ENCODE measurements at places on chromosomes 3 and 15.

GRCh38 chr3:72013084-72013483 is 228.1 kb upstream of the PROK2 start:
- no peak for DNase-seq

- DNase-seq = peak; percentile 80
Measured at GRCh38 chr3:50345586-50346234, at the start of gene ZMYND10. ZMYND10 (minus strand) TSS chr3:50345732; CDS start chr3:50345579, 153 bp downstream.

- no peak for DNase-seq
Measured at GRCh38 chr3:180002006-180002405, 34.7 kb downstream of the PEX5L start.

- DNase-seq = no peak
Measured at GRCh38 chr3:164095279-164095678, 983.0 kb downstream of the SI start.

GRCh38 chr3:12501360-12502020 is 17.2 kb downstream of the TSEN2 start:
- no peak for DNase-seq

- no peak for DNase-seq
Measured at GRCh38 chr3:114218006-114218405, 19.4 kb downstream of the ZNF80 start.

- no peak for DNase-seq
Measured at GRCh38 chr15:47997195-47998080, 123.4 kb upstream of the SLC24A5 start.

GRCh38 chr3:23900744-23901143 is 16.0 kb downstream of the NKIRAS1 start:
- no peak for DNase-seq

DNA sequence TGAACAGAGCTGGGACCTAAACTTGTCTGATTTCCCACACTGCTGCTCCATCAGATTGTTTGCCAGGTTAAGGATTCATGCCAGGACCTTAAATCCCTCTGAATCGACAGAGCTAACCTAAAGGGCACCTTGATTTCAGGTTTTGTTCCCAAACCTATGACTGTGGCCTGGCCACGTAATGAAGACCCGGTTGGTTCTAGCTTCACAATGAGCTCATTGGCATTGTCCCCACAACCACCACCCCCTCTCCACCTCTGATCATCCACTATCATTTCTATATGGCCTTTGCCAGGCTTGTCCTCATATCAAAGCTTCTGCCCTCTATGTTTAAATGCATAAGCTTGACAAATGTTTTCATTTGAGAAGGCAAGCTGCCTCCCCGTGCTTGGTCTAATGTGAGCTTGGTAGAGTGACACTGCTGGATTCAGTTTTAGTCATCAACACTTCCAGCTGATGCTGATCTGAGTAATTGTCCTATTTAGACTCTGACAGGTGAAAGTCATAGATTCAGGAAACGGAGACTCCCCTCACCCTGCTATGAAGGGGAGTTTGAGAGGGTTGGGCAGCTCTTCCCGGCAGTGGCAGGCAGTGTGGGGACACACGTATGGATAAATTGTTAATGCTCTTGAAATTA is 407.1 kb upstream of the CFAP20DC start:
- DNase-seq = no peak

GRCh38 chr3:171452328-171452727 is 7.9 kb downstream of the TNIK start:
- DNase-seq = peak; percentile 30

DNA sequence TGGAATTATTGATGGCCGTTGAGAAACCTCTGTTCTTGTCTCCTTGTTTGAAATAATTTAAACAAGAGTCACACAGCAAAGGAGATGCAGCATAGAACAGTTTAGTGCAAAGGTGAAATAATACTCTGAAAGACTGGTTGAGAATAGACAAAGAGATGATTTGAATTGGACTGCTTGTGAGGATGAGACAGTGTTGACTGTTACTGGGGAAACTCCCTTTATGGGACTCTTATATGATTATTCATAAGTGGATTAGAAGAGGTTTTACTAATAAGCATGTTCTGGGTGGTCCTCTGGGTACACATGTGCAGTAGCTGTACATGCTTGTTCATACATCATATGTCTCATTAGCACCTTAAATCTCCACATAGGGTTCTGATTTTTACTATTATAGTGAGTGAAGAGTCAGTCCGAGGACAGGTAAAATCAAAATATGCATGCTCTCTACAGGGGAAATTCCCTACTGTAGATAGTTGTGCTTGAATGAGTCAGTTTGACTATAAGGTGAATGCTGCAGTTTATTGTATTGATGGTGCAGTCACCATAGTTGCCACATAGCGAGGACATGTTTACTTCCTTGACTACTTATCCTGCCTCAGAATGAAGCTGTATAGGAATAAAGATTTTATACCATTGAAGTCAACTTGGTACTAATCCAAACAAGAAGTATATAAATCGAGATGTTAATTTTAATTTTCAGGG is 498.7 kb downstream of the CNTN6 start:
- no peak for DNase-seq

GRCh38 chr15:39942101-39942752 is 8.3 kb downstream of the EIF2AK4 start:
- no peak for DNase-seq

DNA sequence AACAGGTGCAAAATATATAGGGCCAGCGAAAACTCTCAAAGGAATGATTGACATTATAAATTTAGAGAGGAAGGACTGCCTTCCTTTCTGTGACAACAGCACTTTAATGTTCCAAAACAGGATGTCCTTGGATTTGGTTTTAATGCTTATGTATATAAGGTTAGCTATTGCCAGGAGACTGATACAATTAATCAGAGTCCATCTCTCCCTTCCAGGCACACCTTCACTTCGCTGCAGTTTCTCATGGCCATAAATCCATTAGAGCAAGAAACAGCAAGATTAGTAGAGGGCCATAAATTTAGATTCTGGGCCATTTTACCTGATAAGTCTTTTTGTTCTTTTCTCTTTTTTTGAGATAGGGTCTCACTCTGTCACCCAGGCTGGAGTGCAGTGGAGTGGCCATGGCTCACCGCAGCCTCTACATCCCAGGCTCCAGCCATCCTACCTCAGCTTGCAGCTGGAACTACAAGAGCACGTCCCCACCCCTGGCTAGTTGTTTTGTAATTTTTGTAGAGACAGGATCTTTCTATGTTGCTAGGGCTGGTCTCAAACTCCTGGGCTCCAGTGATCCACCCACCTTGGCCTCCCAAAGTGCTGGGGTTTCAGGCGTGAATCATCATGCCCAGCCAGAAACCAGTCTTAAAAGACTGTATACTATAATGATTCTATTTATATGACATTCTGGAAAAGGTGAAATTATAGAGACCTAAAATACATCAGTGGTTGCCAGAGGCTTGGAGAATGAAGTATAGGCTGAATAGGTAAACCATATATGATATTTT is 15.7 kb upstream of the TFRC start:
- no peak for DNase-seq

- no peak for DNase-seq
Measured at GRCh38 chr3:134542287-134542958, 56.6 kb downstream of the CEP63 start.

GRCh38 chr3:45145223-45145622 is 955 bp downstream of the CDCP1 start:
- DNase-seq = no peak

DNA sequence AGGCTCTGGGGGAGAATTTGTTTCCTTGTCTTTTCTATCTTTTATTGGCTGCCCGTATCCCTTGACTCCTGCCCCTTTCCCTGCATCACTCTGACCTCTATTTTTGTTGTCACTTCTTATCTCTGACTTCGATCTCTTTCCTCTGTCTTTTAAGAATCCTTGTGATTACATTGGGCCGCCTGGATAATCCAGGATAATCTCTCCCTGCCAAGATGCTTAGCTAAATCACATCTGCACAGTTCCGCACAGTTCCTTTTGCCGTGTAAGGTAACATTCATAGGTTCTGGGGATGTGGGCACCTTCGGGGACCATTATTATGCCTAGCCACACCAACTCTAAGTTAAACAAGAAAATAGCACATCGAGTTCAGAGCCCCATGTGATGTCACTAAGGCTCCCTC is 103.0 kb upstream of the DPPA4 start:
- DNase-seq = peak; percentile 4

DNA sequence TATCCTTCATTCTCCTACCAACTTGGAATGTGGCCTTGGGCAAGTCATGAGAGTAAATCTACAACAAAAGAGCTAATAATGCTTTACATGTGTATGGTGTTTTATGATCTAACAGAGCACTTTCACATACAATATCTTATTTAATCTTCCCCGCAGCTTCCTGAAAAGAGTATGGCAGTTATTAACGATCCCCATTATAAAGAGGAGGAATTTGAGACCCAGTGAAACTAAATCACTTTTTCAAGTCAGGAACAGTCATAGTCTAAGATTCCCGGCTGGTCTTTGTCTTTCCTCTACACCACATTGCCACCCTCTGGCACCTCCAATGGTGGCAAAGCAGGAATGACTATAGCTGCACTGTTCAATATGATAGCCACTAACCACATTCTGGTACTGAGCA is 69.7 kb upstream of the CMSS1 start:
- DNase-seq = peak; percentile 38
